ENCODE measurements at places on chromosomes 4 and X.

GRCh38 chrX:71908387-71908786 is 2.3 kb upstream of the NHSL2 start:
- no peak for DNase-seq

DNA sequence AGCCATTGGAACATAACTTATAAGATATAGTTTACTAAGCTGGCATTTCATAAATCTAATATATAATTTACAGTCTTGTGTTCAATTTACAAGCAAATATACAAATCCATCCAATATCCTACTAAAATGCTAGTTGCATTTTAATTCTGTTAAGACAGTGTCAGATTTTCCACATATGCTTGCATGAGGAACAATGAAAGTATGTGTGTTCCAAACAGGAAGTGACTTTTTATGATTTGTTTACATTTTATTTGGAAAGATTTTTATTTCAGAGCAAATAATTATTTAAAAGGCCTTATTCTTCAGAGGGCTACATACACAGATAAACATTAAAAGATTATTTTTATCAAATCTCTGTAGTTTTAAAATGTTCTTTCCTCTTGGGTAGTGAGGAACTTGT is 130.1 kb downstream of the KLHL34 start:
- no peak for DNase-seq

- no peak for DNase-seq
These were observed 90.7 kb upstream of the BRS3 start for GRCh38 chrX:136397001-136397400.

GRCh38 chr4:185343726-185344581 is 51.8 kb downstream of the LRP2BP start:
- no peak for DNase-seq

GRCh38 chrX:21666679-21667078 is 8.5 kb upstream of the KLHL34 start:
- DNase-seq = no peak

GRCh38 chr4:15982842-15983524 is 20.0 kb upstream of the FGFBP2 start:
- no peak for DNase-seq

- no peak for DNase-seq
These were observed 346.6 kb downstream of the OPHN1 start for GRCh38 chrX:68086709-68087108.

- DNase-seq = no peak
These were observed 93.2 kb downstream of the IL1RAPL2 start for GRCh38 chrX:104659005-104659744.

GRCh38 chr4:118113220-118113619 is 78.9 kb downstream of the NDST3 start:
- no peak for DNase-seq

DNA sequence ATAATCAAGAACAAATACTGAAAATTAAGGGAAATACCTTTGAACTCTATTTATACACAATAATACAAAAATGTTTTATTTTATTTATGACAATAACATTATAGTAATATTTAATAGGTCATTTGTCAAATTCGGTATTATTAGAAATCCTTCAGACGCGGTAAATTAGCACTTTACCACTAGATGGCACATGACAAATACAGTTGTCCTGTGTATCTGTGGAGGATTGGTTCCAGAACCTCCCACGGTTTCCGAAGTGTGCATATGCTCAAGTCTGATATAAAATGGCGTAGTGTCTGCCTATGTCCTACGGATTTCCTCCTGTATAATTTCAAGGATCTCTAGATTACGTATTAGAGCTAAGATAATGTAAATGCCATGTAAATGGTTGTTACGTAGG is 8.1 kb upstream of the LINC00632 start:
- DNase-seq = no peak

- DNase-seq = no peak
These were observed 96.8 kb downstream of the AKAP4 start for GRCh38 chrX:50103866-50104566.

DNA sequence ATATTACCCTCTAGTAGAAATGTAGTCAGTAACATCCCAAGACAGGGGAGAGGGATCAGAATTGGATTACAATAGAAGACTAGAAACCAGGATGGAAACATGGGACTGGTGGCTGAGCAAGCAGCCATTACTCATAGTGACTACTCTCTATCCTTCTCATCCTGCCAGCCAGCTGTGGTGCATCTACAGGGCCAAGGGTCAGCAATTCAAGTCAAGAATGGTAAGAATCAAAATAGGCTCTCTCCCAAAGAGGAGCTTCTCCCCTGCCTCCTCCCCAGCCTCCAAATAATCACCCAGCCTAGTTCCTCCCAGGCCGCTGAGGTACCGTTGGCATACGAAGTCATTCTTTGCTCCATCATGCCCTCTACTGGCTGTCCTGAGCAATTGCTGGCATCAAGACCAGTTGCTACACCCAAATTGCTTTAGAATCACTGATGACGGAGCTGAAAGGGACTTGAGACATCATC is 19.4 kb downstream of the AWAT2 start:
- DNase-seq = peak; percentile 30

DNA sequence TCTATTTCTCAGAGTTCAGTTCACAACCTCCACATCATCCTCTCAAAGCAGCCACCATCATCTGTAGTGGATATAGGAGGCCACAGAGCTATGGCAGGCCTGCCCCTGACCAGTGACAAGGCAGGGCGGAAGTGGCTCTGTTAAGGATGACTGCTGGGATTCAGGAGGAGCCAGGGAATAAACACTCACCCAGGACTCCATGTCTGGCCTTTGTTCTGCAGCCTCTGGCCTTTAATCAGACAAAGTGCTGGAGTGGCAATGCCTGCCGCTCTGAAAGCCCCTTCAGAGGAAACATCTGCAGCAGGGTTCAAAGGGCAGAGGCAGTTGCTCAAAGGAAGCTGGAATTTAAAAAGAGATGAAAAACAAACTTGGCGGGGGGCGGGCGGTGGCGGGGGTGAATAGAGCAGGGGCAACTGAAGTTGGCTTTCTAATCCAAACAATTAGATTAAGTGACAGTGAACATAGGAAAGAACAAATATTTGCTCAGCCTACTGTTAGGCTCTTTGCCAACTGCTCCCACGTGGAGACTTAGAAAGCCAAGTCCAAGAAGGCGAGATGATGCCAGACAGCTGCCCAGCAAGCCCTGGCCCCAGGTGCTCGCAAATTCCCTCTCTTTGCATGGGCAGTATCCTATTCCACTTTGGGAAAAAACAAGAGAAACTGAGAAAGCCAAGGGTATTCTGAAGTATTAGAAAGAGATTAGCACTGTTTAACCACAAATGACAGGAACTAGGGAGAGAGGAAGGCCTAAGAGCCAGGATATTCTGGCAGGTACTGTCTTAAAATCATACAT is 5.5 kb downstream of the MPP1 start:
- no peak for DNase-seq

DNA sequence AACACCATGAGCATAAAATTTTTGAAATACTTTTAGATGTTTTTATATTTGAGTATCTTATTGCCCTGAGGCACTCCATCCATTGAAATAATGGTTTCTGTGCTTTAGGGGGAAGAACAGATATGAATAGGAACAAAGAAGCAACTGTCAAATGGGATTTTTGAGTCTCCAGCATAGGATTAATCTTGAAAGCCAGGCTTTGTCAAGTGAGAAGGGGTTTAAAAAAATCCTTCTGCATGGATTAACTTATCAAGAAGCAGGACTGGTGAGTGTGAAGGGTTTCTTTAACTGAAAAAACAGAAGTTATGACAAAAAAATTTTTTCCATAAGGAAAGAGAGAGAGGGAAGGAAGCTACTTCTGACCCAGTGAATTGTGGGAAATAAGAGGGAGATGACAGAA is 7.6 kb upstream of the NUDT9 start:
- DNase-seq = no peak

DNA sequence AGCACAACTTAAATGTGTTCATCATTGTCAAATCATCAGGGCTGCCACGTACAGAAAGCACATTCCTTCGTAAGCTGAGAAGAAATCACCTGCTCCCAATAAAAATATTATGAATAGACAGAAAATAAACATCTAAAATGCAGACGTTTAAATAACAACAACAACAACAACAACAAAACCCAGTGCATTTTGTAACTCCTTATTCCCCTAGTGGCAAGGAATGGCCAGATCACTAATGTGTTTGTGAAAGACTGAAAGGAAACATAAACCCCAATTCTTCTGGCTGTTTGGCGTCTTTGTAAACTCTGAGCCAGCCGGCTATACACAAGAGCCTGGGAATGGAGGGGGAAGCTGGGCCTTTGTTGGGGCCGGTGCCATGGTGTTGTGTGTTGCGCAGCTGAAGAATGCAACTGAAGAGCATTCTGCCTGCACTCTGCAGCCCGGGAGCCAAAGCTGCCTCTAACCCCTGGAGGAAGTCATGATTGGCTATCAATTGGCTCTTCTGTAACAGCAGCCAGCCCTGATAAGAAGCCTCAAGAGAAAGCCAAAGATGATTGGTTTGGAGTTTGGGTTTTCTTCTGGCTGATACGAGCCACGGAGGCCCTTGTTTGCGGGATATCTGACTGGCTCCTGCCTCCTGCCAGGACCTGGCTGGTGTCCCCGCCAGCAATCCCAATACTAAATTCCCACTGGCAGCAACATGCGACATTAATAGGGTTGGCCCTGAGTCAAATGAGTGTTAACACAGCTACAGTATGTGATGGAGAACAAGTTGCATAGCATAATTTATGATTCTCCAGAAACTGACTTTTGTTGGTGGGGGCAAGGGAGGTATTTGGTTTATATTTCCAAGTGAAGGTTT is 89.7 kb upstream of the TFDP3 start:
- DNase-seq = no peak

DNA sequence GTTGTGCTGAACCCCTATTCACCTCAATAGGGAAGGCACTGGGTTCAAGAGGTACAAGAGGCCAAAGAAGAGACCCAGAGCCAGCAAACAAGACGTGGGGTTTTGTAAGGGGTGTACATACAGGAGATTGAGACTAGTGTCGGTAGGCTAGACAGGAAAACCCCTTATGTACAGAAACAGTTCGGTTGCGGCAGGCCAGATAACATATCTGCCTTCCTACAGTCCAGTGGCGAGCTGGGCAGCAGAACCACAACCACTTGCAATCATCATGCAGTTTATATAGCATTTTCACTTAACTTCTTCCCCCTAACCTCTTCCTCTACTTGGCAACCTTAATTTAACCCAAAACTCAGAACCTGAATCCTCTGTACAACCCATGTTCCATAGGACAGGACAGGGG is 422.2 kb downstream of the PDHA2 start:
- DNase-seq = no peak

- peak; percentile 32 for DNase-seq
These were observed 10.1 kb downstream of the RBPJ start for GRCh38 chr4:26330946-26331345.

GRCh38 chr4:139054791-139055505 is 39.4 kb downstream of the NOCT start:
- DNase-seq = no peak

DNA sequence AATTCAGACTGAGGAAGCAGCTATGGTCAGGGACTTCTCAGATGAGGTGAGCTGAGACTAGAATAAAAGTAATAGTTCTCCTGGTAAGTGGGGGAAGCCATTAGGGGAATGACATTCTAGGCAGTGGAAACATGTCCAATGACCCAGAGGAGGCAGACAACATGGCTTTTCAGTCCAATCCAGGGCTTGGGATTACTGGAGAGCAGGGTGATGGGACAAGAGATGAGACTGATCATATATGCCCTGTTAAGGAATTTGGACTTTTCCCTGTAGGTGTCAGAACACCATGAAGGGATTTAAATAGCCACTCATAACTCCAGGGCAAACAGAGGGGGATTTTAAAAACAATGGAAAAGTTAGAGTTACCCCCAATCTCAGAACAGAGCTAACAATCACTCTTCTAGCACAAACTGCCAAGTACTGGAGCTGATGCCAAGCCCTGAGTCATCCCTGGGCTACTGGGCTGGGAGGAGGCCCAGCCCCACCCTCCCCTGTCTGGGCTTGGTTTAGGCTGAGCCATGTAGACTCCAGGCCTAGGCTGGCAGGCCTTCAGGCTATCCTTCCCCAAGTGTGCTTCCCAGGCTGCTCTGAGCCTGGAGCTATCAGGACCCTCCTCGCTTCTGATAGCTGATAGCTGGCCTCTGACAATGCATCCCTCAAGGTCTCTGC is 22.7 kb upstream of the MSN start:
- DNase-seq = no peak

GRCh38 chrX:153816831-153817690 is 13.3 kb downstream of the PDZD4 start:
- no peak for DNase-seq

- DNase-seq = no peak
These were observed 8.5 kb downstream of the SRP72 start for GRCh38 chr4:56475917-56476316.

- no peak for DNase-seq
These were observed 23.8 kb downstream of the SOWAHB start for GRCh38 chr4:76874176-76874575.

GRCh38 chr4:3529363-3529762 is 2.9 kb downstream of the LRPAP1 start:
- no peak for DNase-seq

DNA sequence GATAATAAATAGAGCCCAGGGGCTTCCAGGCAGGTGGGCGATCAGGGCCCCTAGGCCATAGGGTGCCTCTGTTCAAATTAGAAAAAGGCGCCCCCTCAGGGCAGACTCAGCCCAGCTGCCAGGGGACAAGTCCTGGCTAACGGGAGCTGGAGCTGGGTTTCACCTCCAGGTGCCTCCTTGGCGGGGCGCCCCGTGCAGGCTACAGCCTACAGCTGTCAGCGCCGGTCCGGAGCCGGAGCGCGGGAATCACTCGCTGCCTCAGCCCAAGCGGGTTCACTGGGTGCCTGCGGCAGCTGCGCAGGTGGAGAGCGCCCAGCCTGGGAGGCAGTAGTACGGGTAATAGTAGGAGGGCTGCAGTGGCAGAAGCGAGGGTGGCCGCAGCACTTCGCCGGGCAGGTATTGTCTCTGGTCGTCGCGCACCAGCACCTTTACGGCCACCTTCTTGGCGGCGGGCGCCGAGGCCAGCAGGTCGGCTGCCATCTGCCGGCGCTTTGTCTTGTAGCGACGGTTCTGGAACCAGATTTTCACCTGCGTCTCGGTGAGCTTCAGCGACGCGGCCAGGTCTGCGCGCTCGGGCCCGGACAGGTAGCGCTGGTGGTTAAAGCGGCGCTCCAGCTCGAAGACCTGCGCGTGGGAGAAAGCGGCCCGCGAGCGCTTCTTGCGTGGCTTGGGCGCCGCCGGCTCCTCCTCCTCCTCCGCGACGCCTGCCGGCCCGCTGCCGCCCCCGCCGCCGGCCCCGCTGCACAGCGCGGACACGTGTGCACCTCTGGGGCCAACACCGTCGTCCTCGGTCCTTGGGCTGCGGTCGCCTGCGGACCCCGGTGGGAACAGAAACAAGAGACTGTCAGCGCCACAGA is 2.4 kb downstream of the NKX3-2 start:
- no peak for DNase-seq

- no peak for DNase-seq
These were observed 14.2 kb upstream of the CPE start for GRCh38 chr4:165364452-165365080.

- no peak for DNase-seq
These were observed 840 bp upstream of the RPL34 start for GRCh38 chr4:108619372-108620100.

GRCh38 chrX:152895724-152896420 is 2.0 kb upstream of the ZNF185 start:
- no peak for DNase-seq

Data from NCI-H2107 (cell line).